ENCODE measurements at places on chromosomes 7 and 10.

DNA sequence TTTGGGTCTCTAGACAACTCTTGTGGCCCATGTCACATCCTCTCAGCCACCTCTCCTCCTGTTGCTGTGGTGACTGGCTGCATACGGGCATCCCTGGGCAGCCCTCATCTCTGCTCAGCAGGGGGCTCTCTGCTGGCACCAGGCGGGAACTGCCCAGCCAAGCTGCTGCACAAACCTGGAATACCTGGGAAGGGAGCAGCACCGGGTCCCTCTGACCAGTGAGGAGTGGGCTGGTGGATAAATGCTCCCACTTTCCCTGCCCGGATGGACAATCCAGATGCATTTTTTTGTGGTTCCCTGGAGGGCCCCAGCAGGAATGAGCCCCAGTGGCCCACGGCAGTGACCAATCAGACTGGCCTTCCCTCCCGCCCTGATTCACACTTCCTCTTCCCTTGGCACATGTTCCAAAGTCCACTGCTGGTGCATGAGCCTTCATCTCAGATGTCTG, 21.9 kb downstream of the GRID1 start:
- DNase-seq: no peak

GRCh38 chr10:1475771-1476454, 261.4 kb downstream of the ADARB2 start:
- DNase-seq: no peak

GRCh38 chr10:74949843-74950765, 123.7 kb downstream of the KAT6B start:
- DNase-seq: no peak

DNA sequence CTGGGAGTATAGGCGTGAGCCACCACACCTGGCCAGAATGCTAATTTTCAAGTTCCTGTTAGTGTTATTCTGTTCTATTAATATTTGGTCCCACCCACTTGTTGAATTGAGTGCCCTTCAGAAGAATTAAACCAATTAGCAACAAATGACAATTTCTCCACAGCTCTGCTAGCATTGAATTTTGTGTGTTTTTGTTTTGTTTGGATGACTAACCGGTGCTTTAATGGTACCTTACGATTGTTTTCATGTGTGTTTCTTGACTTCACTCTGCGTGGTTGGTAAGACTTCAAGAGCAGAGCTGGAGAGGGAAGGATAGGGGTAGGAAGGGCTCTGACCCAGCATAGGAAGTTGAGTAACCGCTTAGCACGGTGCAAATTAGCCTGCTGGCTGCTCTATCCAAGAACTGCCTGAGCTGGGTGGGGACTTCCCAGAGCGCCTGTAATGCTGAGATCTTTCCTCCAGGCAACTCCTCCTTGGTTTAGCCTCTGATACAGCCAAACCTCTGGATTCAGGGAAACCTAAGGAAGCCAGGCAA, 4.6 kb downstream of the ARPC1B start:
- DNase-seq: peak; percentile 70

GRCh38 chr7:96530786-96531185, 178.9 kb downstream of the SEM1 start:
- no peak for DNase-seq

GRCh38 chr10:3829156-3830050, 44.4 kb upstream of the KLF6 start:
- DNase-seq: no peak

GRCh38 chr7:134593530-134594392, 44.9 kb downstream of the AKR1B15 start:
- DNase-seq: no peak

- no peak for DNase-seq
Measured at GRCh38 chr10:99975942-99976809, 33.6 kb downstream of the DNMBP start.

- DNase-seq: no peak
Measured at GRCh38 chr10:93701866-93702209, 554 bp downstream of the FRA10AC1 start.

All from B cell (primary cell).